ENCODE measurements at places on chromosomes 12 and 14.

GRCh38 chr14:62443796-62444195, 601.5 kb downstream of the KCNH5 start:
- no peak for DNase-seq

DNA sequence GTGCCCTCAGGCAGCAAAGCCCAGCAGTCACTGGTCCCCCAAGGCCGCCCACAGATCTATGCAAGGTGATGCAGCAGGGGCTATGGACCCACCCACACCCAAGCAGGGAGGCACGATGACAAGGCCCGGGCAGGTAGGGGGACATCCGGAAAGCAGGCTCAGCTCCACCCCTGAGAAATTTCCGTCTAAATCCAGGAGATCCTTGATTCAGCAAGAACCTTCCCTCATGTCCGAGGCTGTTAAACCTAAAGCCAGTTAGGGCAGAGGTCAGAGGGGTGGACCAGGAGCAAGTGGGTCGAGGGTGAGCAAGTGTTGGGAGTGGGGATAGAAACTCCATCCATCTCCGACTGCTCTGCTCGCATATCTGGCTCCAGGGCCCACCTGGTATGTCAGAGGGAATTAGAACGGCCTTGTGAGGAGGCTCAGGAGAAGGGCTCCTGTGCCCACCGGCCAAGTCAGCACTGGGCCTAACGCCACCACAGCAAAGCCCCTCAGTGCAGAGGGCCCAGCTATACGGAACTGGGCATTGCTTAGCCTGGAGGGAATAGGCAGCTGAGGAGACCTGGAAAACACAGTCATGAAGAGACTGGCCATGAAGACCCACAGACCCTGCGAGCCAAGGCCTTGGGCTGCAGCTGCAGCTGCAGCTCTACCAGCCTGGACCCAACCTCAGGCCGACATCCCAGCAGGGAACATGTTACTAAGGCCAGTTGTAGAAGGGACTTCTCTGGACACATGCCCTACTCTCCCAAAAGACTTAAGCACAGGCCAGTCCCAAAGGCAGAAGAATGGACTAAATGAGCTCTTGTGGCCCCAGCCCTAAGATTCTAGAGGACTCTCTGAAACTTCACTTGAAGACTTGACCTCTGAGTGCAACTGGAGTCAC, 34.3 kb downstream of the DAD1 start:
- DNase-seq = no peak

DNA sequence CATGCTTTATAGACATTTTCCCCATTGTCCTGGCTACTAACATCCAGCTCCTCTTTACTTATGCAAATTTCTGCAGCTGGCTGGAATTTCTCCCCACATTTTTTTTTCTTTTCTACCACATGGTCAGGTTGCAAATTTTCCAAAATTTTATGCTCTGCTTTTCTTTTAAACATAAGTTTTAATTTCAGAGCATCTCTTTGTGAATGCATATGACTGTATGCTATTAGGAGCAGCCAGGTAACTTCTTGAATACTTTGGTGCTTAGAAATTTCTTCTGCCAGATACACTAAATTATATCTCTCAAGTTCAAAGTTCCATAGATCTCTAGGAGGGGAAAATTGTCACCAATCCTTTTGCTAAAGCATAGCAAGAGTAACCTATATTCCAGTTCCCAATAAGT, 365.9 kb downstream of the LRFN5 start:
- DNase-seq = no peak

DNA sequence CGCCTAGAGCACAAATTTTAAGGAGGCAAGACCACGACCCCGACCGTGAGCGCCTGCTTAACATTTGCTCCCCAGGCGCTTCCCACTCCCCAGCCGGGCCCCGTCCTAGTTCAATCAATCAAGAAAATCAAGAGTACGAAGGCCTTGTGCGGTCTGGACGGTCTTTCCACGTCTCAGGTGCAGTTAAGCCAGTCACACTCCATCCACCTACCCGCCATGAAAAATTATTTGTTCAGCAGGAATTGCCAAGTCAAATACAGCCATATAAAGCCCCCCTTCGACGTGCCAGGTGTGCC, 603 bp upstream of the LRR1 start:
- DNase-seq = no peak

GRCh38 chr12:109386059-109386433, 38.3 kb downstream of the MYO1H start:
- DNase-seq = no peak

- DNase-seq = no peak
Observed at GRCh38 chr14:89356927-89357326, 60.1 kb downstream of the FOXN3 start.

GRCh38 chr14:93212432-93212831, 5.4 kb downstream of the UBR7 start:
- DNase-seq = no peak

GRCh38 chr14:95679998-95680735, 6.1 kb upstream of the TCL1B start:
- peak; percentile 7 for DNase-seq

DNA sequence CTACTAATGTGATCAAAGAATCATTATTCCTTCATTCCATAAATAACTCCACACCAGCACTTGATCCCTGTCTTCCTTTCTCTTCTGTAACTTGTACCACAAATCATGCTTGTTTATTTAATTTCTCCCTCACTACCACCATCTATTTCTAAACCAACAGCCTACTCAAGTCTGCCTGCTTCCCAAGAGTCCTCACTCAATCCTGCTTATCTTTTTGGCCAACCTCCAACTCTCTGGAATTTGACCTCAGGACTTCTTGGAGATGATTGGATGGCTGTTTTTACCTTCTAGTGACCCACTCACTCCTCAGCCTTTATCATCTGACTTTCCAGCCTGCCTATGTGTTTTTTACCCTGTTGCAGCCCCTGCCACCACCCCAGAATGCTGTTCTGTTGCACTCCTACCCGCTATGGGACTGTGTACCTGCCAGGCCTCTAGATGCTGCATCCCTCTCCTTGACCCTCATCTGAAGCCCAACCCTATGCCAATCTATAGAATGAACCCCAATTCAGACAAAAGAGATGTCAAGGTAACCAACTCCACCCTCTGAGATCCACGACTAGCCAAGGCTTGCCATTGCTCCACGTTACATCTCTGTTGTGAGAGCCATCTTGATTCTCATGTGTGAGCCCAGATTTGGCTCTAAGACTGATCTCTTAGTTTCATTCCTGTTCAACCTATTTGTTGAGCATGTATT, 150.2 kb upstream of the PLEKHG7 start:
- no peak for DNase-seq

DNA sequence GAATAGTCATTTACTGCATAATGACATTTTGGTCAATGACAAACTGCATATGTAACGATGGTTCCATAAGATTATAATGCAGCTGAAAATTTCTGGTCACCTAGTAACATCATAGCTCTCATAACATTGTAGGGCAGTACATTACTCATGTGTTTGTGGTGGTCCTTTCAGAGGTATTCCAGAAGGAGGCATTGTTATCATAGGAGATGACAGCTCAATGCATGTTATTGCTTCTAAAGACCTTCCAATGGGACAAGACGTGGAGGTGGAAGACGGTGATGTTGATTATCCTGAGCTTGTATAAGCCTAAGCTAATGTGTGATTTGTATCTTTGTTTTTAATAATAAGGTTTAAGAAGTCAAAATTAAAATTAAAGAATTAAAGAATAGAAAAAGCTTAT, 43.8 kb upstream of the TSPAN11 start:
- DNase-seq = peak; percentile 41

DNA sequence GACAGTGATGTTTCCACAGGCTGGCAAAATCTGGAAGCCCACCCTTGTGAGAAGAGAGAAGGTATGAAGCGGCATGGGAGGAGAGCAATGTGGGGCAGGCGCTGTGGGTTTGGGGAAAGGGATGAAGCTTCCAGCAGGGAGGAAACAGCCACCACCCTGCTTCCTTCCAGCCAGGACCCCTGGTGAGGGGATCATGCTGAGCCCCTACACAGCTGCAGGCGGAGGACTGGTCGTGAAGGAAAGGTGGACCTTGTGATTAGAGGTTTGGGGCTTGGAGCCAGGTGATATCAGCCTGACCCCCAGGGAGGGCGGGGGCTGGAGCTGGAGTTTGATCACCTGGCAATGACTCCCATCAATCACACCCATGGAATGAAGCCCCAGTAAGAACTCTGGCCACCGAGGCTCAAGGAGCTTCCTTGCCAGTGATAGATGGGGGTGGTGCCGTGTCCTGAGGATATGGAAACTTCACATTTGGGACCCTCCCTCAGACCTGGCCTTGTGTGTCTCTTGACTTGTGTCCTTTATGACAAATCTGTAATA, 48.6 kb downstream of the RIMBP2 start:
- DNase-seq = no peak

DNA sequence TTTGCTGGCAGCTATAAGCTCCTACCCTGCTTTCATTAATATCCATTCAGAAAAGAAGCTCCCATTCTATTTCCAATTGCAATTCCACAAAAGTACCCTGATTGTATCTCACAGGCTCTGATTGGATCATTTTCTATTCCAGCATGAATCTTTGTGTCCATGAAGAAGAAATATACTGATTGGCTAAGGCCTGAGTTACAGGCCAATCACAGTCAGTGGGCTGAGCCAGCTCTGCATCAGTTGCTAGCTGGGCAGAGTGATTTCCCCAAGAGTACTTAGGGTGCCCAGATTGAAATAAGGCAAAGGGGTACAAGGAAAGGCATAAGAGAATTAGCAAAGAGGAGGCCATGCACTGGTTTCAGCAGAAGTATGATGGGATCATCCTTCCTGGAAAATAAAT, 14.4 kb downstream of the ART4 start:
- DNase-seq = peak; percentile 20

GRCh38 chr12:66240096-66240820, 51.2 kb downstream of the IRAK3 start:
- DNase-seq = peak; percentile 93

- DNase-seq = no peak
Observed at GRCh38 chr14:102810523-102810922, 33.3 kb downstream of the TRAF3 start.

DNA sequence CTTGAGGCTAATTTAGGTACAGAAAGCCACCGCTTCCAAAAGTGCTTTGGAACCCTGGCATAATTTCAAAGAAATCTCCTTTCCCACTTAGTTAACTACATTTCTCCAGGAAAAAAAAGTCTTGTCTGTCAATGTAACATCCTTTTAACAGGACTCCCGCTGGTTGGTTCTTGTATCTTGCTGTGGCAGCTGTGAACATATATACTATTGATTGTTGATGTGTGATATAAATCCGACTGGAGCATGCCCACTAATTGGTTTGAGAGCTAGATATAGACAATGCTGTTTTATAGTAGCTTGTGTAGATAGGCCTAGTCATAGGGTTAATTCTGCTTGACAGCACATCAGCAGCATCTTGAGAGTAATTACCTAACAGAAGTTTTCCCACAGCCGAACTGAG, 89.6 kb downstream of the MSRB3 start:
- no peak for DNase-seq

- DNase-seq = no peak
Observed at GRCh38 chr12:75481013-75481705, 604 bp downstream of the GLIPR1 start.

Data from SJCRH30 (cell line).